ENCODE measurements at places on chromosomes 16 and 17.

DNA sequence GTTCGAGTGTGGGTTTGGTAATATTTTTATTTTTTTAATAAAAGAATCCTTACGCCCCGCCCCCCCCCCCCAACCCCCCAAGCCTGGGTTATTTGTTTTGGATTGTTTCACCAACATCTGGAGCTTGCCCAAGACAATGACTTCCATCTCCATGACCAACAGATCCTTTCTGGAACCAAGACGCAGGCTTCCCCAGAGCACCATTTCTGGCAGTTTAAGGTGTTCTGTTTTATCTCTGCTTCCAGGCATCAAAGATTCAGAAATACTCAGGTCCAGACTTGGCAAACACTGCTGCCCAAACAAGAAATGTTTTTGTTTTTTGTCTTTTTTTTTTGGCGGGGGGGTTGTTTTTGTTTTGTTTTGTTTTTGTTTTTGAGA is 56.1 kb downstream of the PLXDC1 start:
- no peak for DNase-seq
- peaks cover 3% of the 10 kb centered on the region for H3K4me1 ChIP-seq
- H3K4me3 ChIP-seq: no peak overlapping the region
- H3K27ac ChIP-seq: no peak overlapping the region
- no peaks in the 10 kb centered on the region for H3K36me3 ChIP-seq

DNA sequence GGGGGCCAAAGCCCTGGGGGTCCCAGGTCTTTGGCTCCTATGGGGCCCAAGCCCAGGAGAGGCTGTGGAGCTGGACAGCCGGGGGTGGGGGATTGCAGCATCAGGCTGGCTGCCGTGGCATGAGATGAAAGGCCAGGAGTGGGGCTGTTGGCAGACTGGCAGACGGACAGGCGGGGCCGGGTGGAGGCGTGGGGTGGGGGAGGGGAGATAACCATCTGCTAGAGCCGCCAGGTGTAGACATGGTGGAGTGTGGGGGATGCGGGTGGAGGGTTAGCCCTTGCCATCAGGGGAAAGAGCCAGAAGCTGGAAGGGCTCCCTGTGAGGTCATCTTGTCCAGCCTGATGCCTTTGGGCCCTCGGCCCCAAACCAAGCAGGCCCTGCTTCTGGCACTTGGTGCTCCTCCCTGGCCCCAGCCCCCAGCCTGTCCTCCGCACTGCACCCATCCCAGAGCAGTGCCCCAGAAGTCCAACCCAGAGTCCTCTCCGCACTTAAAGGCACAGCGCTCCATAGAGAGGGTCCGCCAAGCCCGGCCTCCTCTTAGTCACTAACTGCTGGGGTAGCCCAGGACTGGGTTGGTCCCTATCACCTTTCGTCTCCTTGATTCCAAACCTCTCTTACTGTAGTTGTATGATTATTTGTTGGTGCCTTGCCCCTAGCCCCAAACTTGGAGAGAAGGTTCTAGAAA is 33.3 kb upstream of the DLX4 start:
- H3K27ac ChIP-seq: no peak overlapping the region
- H3K4me1 ChIP-seq: no peaks in the 10 kb centered on the region
- H3K4me3 ChIP-seq: no peak overlapping the region
- peaks cover 11% of the 10 kb centered on the region for H3K27me3 ChIP-seq
- DNase-seq: no peak

GRCh38 chr17:4617590-4618351 is 23.7 kb downstream of the ALOX15 start:
- H3K36me3 ChIP-seq: no peaks in the 10 kb centered on the region
- H3K4me1 ChIP-seq: no peaks in the 10 kb centered on the region
- no peak overlapping the region for H3K4me3 ChIP-seq
- H3K27ac ChIP-seq: no peak overlapping the region

DNA sequence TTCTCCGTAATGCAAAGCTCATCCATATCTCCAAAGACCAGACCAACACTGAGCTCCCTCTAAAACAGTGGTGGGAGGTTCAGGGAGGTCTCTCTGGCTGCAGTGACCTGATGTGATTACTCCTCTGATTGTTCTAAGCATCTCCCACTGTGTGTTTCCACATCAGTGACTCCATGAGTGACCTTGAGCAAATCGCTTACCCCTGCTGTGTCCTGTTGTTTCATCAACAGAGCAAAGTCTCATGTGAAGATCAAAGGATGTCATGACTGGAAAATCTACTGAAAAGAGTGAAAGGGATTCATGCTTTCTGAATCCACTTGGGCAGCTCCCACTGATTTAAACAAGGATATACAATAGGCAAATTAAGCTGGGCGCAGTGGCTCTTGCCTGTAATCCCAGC is 352.9 kb downstream of the TMEM114 start:
- H3K36me3 ChIP-seq: no peaks in the 10 kb centered on the region
- no peak overlapping the region for H3K27ac ChIP-seq
- no peaks in the 10 kb centered on the region for H3K27me3 ChIP-seq
- H3K4me1 ChIP-seq: no peaks in the 10 kb centered on the region
- H3K4me3 ChIP-seq: no peak overlapping the region

DNA sequence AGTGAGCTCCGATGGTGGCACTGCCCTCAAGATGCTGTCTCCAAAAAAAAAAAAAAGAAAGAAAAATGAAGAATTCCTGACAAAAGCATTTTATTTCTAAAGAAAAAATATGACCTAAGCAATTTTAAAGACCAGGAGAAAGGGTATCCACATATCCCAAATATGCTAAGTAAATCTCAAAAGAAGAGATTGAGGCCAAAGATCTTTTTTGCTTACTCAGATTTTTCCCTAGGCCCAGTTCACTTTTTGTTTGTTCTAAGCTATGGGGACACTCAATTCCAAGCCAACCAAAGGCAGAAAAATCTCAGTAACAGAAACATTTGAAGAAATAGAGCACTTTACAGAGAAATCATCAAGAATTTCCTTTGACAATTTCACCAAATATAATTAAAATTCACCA is 150.8 kb downstream of the SOX9 start:
- H3K4me3 ChIP-seq: no peak overlapping the region
- H3K27me3 ChIP-seq: peaks cover 2% of the 10 kb centered on the region
- H3K4me1 ChIP-seq: no peaks in the 10 kb centered on the region
- no peak for DNase-seq
- no peak overlapping the region for H3K27ac ChIP-seq
